ENCODE measurements at places on chromosomes 16 and 17. TPM values are rescaled to one million over a fixed set of nuclear protein-coding genes. Genes with fewer than 3 reads are reported as not detected.

DNA sequence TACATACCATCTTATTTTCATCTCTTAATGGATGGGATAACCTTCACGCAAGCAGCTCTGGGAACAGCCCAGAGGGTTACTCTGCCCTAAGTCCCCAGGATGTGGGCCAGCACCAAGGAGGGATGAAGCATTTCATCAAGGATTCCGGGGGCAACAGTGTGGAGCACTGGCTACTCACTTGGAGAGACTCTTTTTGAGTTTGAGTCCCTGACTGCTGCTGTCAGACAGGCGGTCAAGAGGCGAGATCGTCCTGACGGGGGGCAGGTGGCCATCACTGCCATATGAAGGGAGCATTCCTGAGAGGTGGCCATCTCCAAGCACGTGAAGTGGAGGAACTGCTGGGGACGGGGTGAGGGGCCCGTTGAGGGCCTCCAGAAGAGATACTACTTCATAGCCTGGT lies 18.1 kb upstream of the FOXJ1 start:
- no peak for DNase-seq

DNA sequence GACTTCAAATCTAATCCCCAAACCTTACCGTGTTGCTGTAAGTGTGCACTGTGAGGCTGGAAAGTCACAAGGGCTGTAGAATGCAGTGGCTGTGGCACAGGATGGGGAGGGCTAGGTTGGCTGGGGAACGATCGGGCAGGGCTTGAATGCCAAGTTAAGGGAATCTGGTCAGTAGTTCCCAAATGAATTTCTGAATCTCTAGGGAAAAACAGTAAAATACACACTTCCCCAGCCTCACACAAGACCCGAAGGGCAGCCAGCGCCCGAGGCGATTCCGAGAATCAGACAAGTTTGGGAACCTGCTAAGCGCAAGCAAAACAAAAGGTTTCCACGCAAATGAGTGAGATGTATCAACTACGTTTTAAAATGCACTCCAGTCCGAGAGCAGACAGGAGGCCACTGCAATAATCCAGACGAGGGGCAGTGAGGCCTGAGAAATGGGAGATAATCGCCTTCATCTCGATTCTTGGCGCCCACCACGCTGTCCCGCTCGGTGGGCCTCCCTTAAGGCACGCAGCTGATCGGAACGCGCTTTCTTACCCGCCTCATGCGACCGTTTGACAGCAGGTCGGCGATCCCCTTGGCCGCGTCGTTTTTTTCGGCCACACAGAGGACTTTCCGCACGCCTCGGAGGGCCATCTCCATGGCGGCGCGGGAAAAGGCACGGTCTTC lies 599 bp downstream of the TOP3A start:
- peak; percentile 7 for DNase-seq

DNA sequence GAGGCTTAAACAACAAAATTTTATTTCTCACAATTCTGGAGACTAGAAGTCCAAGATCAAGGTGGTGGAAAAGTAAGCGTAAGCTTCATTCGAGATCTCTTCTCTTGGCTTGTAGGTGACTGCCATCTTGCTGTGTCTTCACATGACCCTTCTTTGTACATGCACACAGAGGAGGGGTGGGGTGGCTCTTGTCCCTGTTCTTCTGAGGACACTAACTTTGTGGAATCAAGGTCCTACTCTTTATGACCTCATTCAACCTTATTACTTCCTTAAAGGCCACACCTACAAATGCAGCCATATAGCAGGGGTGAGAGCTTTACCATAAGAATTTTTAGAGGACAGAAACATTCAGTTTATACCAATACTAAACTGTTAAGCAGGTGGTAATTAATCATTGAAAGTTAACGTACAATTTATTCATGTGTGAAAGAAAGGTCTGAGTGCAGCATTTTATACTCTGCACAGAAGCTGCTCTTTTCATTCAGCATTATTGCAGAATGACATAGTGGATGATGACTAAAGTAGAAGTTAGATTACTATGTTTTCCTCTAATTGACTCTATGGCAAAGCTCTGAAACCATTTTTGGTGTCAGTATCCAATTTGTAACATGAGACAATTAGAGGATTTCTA lies 139.9 kb upstream of the HLF start:
- no peak for DNase-seq

GRCh38 chr17:57086069-57086930 lies 1.3 kb downstream of the AKAP1 start:
- peak; percentile 25 for DNase-seq

GRCh38 chr17:8018436-8018835 lies 16.0 kb downstream of the GUCY2D start:
- no peak for DNase-seq

DNA sequence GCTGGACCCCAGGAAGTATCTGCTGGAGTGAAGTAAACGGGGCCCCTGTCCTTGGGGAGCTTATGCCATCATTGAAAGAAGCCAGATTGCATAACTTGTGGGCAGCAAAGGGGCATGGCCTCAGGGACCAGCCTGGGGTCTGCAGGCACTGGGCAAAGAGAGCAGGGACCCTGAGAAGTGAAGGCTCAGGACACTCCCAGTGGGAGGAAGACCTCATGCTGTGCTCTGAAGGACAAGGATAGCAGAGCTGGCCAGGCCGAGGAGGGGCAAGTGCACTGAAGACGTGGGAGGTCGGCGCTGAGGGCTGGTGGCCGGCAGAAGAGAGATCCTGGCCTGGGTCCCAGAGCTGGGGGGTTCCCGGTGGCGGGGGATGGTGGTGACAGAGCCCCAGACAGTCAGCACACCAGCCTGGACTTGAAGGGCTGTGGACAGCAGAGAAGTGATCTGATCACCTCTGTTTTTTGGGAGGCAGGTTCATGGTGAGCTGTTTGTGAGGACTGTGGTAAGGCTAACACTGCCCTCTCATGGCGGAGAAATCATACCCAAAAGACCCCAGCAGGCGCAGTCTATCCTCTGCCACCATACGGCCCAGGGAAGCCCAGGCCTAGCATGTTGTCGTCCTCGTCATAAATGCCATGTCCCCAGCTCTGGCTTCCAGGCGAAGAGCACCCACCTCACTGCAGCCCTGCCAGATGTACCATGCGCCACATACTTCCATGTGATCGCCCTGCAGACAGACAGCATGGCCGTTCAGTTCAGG lies 7.1 kb upstream of the CNP start:
- DNase-seq, result no peak

DNA sequence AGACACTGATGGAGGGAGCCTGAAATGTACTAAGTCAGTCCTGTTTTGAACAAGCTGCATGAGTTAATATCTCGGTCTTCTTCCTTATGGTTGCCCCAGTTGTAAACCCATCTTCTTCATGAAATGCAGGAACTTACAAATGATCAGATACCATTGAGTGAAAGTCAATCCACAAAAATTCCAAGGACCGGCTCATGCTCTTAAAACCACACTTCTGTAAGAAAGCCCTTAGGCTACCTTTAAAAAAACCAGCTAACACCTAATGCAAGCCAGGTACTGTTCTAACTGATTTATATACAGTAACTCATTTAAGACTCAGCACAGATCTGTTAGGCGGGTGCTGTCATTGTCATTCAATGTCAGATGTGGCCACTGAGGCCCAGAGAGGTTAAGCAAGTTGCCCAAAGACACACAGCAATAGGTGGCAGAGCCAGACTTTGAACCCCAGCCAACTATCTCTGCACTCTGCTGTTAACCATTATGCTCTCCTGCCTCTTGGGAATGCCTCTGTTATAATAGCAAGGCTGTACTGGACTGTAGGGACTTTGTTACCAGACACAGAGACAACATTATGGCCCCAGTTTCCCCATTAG lies 93.4 kb downstream of the C16orf95 start:
- no peak for DNase-seq

- no peak for DNase-seq
Observed at GRCh38 chr16:14447783-14448182, 182.3 kb downstream of the PARN start.

- DNase-seq, result no peak
Observed at GRCh38 chr16:88686062-88686438, 257 bp downstream of the SNAI3 start.

DNA sequence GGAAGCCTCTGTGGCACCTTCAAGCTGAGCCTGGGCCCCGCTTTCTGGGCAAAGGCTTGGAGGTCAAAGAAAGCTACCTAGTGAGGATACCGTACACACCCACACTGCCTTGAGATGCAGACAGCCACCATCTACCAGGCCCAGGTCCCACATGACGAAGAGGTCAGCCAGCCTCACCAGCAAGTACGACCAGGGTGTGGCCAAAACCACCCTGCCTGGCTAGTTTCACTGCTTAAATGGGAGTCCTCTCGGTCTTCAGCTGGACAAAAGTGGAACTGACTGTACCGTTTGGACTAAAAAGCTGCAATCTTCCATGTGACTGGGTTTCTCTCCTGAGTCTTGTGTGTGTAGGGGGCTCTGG lies 21.6 kb downstream of the VASN start:
- DNase-seq, result no peak

- DNase-seq, result no peak
Observed at GRCh38 chr17:70636517-70637133, 467.3 kb downstream of the KCNJ2 start.

DNA sequence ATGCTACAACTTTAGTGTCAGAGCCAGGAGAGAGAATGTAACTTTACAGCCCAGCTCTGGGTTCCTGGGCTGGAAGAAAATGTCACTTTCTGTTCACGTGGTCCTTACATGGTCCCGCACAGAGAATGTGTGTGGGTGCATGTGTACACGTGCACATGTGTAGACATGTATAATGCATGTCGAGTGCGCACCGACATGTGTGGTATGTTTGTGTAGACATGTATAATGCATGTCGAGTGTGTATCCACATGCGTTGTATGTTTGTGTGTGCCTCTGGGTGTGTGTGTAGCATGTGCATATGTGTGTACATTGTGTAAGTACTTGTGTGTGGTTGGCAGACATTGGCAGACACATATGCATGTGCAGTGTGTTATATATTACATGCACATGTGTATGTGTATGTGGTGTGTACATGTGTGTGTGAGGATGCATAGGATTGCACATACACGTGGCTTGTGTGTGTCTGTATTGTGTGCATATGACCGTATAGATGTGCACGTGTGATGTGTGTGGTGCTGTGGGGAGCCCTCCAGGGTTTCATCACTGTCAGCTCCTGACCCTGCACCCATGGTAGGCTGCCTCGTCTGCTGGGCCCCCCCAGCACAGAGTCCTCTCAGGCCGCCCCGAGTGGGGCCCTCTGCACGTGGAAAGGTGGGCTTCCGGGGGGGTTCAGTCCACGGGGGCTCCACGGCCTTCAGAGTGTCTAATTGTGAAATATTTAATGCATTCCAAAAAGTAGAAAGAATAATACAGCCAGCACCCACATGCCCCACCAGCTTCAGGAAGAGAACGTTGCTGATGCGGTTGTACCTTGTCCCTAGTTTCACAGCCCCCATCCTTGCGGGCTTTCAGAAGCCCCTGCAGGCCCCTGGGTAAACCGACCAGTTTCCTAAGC lies 214.2 kb upstream of the GSE1 start:
- no peak for DNase-seq

The SECTM1 gene
- 25.9 TPM for total RNA-seq

The ZDHHC1 gene
- total RNA-seq, result not detected

The DCTN5 gene
- total RNA-seq, result 108 TPM
